ENCODE measurements at places on chromosomes 2 and 18.

- H3K4me3 ChIP-seq: no peak overlapping the region
- no peaks in the 10 kb centered on the region for H3K4me1 ChIP-seq
- no peaks in the 10 kb centered on the region for H3K27me3 ChIP-seq
- H3K36me3 ChIP-seq: no peaks in the 10 kb centered on the region
- no peak overlapping the region for H3K27ac ChIP-seq
- no peak for DNase-seq
These were observed 798.5 kb downstream of the SATB2 start for GRCh38 chr2:198659096-198659870.

GRCh38 chr18:48741866-48742265 is 203.0 kb downstream of the CTIF start:
- peaks cover 3% of the 10 kb centered on the region for H3K4me1 ChIP-seq
- no peaks in the 10 kb centered on the region for H3K27me3 ChIP-seq
- H3K4me3 ChIP-seq: no peak overlapping the region

DNA sequence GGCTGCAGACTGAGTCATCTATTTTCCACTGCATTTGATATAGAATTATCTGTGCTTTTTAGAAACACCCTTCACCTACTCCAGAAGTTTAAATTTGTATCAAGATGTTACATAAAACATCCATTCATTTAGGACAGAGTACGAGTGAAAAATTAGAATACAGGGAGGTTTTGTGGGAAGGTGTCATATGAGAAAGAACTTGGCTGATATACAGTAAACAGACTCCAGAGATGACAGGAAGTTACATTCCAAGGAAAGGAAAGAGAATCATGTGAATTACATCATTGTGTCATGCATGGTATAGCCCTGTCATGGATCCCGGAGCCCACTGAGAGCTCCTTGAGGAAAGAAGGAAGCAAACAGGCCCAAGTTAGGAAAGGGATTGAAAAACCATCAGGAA is 341.5 kb upstream of the PKDCC start:
- H3K4me3 ChIP-seq: no peak overlapping the region
- H3K4me1 ChIP-seq: no peaks in the 10 kb centered on the region
- H3K27me3 ChIP-seq: no peaks in the 10 kb centered on the region
- no peaks in the 10 kb centered on the region for H3K36me3 ChIP-seq

- H3K4me3 ChIP-seq: no peak overlapping the region
- no peaks in the 10 kb centered on the region for H3K36me3 ChIP-seq
- no peaks in the 10 kb centered on the region for H3K4me1 ChIP-seq
- H3K27me3 ChIP-seq: no peaks in the 10 kb centered on the region
These were observed 153.3 kb downstream of the EML6 start for GRCh38 chr2:54876764-54877163.

DNA sequence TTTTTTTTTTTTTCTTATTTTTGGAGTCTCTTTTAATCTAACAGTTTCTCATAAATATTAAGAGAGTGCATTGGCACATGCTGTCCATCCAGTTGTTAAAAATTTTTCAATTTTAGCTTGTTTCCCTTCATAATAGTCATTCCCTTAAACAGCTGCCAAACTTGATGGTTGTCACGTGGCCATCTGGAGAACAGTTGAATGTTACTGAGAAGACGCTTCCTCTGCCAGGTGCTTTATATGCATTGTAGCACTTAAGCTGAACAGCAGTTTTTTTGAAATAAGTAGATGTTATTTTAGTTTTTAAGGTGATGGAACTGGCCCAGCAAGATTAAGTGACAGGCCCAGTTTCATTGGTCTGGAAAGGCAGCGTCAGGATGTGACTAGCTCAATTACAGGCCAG is 3.3 kb downstream of the SMARCAL1 start:
- no peak overlapping the region for H3K4me3 ChIP-seq
- peaks cover 12% of the 10 kb centered on the region for H3K36me3 ChIP-seq
- H3K27me3 ChIP-seq: no peaks in the 10 kb centered on the region

DNA sequence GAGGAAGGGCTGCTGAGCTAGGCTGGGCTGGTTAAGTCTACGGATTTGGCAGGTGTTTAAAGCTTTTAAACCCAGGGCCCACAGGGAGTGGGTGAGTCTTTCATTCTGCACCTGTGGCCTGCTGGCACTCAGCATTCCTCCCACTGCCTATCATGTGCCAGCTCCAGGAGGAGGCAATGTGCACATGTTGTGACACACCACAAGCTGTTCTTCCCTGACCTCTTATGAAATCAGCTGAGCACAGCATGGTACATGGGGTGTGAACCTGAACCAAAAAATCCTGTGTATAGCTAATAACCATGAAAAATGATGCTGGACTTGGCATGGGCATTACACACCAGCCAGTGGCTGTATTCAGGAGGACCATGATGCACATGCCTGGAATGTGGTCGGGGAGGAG is 297.9 kb upstream of the MMADHC start:
- no peaks in the 10 kb centered on the region for H3K36me3 ChIP-seq
- H3K27ac ChIP-seq: no peak overlapping the region
- H3K4me1 ChIP-seq: no peaks in the 10 kb centered on the region
- no peaks in the 10 kb centered on the region for H3K27me3 ChIP-seq
- H3K4me3 ChIP-seq: no peak overlapping the region
- DNase-seq: no peak
